ENCODE measurements at places on chromosomes 7 and 10.

GRCh38 chr7:107994421-107995030, 8.4 kb downstream of the LAMB1 start:
- no peak for DNase-seq

GRCh38 chr10:112221545-112221944, 38.0 kb upstream of the GPAM start:
- peak; percentile 24 for DNase-seq

- no peak for DNase-seq
Observed at GRCh38 chr7:11430841-11431240, 401.2 kb downstream of the THSD7A start.

DNA sequence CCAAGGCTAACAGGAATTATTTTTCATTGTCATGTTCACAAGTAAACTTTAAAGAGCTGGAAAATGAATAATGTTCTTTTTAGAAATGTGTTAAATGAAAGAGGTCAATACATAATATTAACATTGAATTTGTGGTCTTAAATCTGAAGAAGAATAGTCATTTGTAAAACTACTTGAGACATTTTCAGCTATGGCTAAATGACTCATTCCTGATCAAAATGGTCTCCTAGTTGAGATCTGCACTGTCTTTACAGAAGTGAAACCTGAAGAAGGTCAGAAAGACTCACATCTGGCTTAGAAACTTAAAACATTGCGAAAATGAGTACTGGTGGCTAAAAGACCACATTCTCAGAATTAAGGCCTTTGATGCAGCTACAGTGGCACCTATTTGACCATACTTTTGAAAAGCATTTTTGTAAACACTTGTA, 5.9 kb downstream of the PIK3CG start:
- DNase-seq, result peak; percentile 39

DNA sequence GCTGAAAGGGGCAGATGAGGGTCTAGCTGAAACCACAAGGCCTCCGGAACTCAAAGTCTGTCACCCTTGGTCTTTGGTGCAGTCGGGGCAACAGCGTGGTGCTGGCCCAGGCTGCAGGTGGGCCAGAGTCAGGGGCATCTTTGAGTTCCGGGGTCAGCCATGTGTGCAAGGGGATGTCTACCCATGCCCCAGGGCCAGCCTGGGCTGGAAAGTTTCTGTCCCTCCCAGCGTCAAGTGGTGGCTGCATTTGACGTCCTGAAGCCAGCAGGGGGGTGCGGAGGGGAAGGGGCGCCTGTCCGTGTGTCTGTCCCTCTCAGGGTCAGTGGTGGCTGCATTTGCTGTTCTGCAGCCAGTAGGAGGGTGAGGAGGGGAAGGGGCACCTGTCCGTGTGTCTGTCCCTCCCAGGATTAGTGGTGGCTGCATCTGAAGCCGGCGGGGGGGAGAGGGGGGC, 638 bp downstream of the BRAT1 start:
- DNase-seq, result peak; percentile 26

- no peak for DNase-seq
Observed at GRCh38 chr7:154427533-154427932, 375.3 kb downstream of the DPP6 start.

- DNase-seq, result no peak
Observed at GRCh38 chr7:80883154-80884025, 35.5 kb downstream of the SEMA3C start.

GRCh38 chr10:10850214-10850613, 167.5 kb upstream of the CELF2 start:
- DNase-seq, result no peak
